GOT3 (cell line): ENCODE measurements at places on chromosomes 3 and 15.

DNA sequence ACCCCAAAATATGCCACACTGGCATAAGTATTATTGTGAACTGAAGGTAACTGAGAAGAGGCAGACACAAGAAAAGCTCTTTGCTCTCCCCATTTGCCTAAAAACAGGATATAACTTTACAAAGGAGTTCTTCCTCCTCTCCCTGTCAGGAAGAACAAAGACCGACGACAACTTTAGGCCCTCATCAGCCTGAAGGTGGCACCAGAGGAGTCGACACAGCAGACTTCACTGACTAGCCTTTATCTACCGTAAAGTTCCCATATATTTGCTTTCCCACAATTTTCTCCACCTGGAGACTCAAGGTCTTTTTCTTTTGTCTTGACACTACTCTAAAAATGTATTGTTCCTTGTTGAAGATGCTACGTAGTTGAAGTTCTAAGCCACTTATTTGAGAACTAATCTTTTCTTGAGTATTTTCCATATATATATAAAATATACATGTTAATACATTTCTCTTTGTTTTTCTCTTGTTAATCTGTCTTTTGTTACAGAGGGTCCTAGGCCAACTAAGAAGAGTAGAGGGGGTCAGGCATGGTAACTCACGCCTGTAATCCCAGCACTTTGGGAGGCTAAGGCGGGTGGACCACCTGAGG is 16.2 kb upstream of the XIRP1 start:
- no peak for DNase-seq

DNA sequence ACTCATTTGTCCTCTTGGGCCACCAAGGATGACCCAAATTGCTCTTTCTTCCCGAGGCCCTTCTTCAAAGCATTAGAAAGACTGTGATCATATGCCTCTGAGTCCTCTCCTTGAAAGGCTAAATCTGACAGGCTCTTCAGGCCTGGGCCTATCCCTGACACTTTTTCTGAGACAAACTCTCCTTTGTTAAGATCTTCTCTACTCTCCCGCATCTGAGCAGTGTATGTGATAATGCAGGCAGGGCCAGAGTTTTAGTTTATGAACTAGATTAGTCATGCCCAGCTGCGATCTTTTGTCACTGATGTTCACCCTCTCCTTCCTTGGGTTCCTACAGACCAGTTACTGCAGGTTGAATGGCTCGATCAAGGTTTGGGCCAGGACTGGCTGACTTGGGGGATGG is 39.2 kb downstream of the MASP1 start:
- no peak for DNase-seq

DNA sequence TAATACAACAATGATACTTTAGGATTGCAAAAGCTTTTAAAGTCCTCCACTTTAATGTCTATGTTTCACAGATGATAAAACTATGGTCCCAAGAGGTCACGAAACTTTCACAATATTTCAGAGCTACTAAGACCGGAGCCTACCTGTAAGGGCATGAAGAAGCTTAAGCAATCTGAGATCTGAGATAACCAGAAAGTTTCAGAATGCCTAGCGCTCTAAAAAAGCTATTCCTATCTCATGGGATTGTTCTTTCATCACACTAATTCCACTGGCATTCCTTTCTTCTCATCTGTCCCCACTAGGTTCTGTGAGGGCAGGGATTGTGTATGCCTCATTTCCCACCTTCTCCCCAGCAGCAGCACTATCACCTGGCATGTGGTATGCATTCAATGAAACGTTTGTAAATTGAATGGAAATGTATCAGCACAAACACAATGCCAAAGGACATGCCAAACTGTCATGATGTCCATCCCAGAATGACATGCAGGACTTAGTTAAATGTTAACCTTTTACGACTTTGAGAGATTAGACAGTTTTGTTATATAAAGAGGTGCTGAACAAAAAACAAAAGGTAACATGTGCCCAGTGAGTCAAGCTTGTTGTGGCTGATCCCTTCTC is 104.7 kb upstream of the NR2F2 start:
- DNase-seq, result no peak

DNA sequence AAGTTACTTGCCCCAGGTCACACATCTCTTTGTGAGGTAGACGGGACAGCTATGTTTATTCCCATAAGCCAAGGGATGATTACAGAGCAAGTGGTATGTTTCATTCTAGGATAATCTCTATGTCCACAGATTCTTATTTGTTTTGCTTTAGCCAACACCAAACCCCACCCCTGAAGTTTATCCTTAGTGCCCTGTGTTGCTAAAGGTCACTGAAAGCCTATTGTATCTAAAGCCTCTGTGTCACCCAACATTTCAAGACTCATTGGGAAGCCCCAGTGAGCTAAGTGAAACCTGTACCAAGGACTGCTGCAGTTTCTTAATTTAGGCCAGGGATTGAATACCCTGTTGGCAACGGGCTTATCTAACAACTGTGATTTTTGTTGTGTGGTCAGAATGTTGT is 135.6 kb downstream of the ADAMTS9 start:
- no peak for DNase-seq

DNA sequence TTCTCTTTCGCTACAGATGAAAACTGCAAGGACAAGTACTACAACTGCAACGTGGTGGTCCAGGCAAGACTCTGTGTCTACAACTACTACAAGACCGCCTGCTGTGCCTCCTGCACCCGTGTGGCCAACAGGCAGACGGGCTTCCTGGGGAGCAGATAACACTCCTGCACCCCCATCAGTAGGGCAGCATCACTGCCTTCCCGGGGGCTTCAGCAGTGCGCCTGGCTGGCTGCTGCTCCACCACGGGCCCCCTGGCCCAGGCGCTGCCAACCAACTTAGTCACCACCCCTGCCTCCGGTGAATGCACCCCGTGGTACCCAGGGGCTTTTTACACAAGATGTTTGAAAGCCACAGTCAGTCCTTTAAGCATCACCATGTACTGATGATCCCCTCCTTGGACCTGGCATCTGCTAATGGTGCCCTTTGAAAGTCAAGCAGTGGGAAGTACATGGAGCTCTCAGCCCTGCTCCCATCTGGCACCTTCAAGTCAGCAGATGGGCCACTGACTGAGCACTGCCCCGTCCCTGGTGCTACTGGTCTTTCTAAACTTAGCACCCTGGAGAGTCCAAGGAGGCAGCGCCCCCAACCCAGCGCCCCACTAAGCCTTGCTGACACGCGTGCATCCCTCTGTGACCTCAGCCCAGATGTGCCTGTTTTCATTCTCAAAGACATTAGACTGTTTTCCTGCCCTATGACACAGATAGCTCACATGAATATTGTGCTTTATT is 33.0 kb upstream of the NR2E3 start:
- DNase-seq, result no peak

GRCh38 chr15:25727867-25728600 is 135.1 kb downstream of the ATP10A start:
- no peak for DNase-seq

GRCh38 chr3:146747928-146748327 is 142.8 kb upstream of the PLSCR5 start:
- no peak for DNase-seq

GRCh38 chr3:65901226-65901625 is 137.5 kb downstream of the MAGI1 start:
- no peak for DNase-seq

GRCh38 chr15:32730677-32731654 is 13.2 kb downstream of the GREM1 start:
- no peak for DNase-seq

- DNase-seq, result no peak
These were observed 989.0 kb downstream of the TBL1XR1 start for GRCh38 chr3:176208283-176208682.

- no peak for DNase-seq
These were observed 626.1 kb downstream of the CADM2 start for GRCh38 chr3:85584779-85585356.

GRCh38 chr15:39153058-39153714 is 427.7 kb upstream of the THBS1 start:
- no peak for DNase-seq

GRCh38 chr3:43755516-43756200 is 64.9 kb downstream of the ABHD5 start:
- no peak for DNase-seq

- no peak for DNase-seq
These were observed 24.5 kb upstream of the LIPC start for GRCh38 chr15:58407236-58407775.

- no peak for DNase-seq
These were observed 336.4 kb upstream of the SATB1 start for GRCh38 chr3:18761530-18761929.

GRCh38 chr15:25800761-25801515 is 62.2 kb downstream of the ATP10A start:
- DNase-seq, result no peak

- DNase-seq, result no peak
These were observed 15.7 kb downstream of the C3orf52 start for GRCh38 chr3:112101916-112102315.

DNA sequence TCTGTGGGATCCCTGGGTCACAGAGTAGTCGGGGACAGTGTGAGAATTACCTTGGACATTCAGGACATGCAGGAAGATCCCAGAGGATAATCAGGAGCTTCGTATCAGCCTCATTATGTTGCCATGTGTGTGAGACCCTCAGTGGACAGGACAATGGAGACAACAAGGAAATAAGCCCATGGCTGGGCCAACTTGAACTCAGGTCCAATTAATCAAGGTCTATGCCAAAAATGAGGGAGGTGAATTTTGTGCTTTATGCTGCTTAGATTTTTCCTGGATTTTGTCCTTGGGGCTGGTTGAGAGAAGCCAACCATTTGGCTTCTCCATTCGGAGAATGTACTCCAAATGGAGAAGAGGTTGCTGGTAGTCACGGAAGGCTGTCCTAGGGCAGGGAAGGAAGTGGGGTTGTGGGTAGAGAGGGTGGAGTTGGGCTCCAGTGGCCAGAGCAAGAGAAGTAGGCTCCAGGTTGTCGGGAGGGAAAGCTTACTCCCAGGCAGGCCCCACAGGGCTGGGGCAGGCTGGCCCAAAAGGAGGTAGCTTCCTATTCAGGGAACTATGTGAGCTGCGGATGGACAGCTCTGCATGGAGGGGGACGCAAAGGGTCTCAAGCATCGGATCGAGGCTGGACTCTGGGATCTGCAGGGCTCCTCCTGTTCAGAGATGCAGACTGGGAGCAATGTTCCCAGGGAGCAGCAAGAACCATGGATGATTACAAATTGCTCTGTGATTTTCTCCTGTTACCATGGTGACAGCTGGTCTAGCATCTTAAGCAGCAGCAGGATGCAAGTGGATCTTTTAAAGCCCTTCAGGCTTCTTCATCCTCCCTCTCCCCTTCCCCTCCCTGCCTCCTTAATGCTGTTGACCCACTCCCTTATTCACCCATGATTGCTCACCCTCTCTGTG is 91.1 kb downstream of the WNT7A start:
- DNase-seq, result no peak

GRCh38 chr3:138078096-138078495 is 37.3 kb downstream of the DZIP1L start:
- no peak for DNase-seq

GRCh38 chr3:13492976-13493866 is 13.1 kb downstream of the HDAC11 start:
- DNase-seq, result no peak

GRCh38 chr15:88606070-88606794 is 14.9 kb upstream of the AEN start:
- DNase-seq, result no peak

DNA sequence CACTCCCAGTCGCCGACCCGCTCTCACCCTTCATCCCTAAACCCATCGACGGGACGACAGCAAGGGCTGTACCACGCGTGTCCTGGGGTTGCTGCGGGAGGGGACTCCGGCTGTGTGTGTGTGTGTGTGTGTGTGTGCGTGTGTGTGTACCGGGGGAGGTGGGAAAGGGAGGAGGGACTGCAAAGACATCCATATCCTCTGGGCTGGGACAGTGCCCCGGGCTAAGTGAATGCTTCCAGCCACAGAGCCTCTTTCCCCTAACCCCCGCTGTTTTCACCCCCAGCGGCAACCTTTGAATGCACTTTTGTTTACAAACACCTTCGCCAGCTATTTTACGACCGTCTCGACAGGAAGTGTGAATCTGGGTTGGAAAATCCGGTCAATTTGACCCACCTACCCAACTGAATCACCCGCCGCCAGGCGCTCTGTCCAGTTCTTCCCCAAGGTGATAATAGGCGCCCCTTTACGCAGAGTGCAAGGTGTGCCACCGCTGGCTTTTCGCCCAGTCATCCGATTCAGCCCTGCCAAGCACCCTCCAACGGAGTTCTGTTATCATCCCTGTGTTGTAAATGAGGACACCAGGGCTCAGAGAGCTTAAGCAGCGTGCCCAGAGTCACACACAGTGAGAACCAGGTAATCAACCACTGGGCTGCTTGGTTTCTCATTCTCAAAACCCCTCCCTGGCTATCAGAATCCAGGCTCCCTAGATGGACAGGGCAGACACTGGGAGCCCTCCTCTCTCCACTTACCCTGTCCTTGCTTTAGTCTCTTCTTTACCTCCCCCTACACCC is 739 bp upstream of the AMOTL2 start:
- DNase-seq, result no peak

- DNase-seq, result no peak
These were observed 46.0 kb downstream of the MINAR1 start for GRCh38 chr15:79478108-79478507.

GRCh38 chr15:33742800-33743199 is 225.5 kb upstream of the CHRM5 start:
- DNase-seq, result no peak

DNA sequence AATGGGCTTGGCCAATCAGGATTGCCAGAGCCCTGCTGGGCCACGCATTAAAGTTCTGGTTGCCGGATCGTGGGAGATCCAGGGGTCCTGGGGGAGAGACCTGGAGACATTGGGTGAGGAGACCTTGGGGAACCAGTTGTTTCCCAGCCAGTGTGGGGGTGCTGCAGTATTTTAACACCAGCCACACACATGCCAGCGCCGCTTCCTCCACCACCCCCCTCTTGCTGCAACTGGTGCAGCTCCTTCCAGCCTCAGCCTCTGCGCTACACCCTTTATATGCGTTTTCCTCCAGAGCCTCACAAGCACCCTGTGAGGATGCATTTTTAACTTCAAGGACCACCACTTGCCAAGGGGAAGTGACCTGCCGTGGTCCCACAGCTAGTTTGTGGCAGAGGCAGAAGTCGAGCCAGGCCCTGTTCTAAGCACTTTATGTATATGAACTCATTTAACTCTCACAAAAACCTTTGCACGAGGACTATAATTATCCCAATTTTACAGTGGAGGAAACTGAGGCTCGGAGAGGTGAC is 29.4 kb upstream of the GRIP2 start:
- DNase-seq, result no peak

DNA sequence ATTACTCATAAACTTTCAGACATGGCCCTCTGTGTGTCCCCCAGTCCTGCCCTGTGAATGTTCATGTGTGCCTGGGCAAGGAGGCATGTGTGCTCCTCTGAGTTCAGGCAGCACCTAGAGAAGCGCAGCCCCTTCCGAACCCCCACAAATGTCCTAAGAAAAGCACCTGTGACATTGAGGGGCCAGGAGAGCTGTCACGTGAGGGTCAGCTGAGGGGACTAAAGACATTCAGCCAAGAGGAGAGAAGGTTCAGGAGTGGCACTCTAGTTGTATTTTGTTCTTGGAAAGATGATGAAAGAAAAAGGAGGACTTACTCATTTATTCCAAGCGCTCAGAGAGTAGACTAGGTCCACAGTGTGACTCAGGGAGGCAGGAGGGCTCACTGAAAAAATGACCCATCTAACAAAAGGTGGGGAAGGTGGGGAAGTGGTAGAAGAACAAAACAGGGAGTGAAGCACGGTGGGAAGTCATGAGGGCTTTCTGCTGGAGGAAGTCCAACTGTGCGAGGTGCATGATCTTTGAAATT is 28.1 kb upstream of the ELP6 start:
- no peak for DNase-seq
